Bone marrow (tissue), 2 donors: ENCODE measurements at places on chromosomes 4 and X.
A peak's percentile ranks its signal among the peaks of the same experiment; 100 is the strongest.

GRCh38 chrX:115650449-115650848 is 89.5 kb downstream of the PLS3 start:
- no peak for DNase-seq

- DNase-seq: peak; percentile 6
Observed at GRCh38 chr4:113760094-113760794, 1.3 kb downstream of the CAMK2D start.

DNA sequence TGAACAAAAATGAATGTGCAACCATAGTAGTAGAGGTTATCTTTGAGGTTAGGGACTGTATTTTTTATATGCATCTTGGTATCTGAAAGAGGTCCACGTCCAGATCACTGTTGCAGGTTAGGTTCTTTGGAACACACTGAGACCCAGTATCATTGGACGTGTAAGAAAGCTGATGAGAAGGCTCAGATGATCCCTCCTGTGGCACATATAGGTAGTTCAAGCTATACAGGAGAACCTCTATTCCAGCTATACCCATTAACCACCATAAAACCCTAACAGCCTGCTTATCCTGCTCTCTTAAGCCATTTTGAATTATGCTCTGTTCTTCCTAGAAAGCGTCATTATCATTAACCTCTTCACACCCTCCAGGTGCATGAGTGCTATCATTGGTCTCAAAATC is 930.7 kb upstream of the HS3ST1 start:
- no peak for DNase-seq

GRCh38 chr4:172740434-172740833 is 428.2 kb upstream of the GALNT7 start:
- no peak for DNase-seq

- DNase-seq: no peak
Observed at GRCh38 chr4:78079726-78080430, 22.8 kb downstream of the FRAS1 start.

DNA sequence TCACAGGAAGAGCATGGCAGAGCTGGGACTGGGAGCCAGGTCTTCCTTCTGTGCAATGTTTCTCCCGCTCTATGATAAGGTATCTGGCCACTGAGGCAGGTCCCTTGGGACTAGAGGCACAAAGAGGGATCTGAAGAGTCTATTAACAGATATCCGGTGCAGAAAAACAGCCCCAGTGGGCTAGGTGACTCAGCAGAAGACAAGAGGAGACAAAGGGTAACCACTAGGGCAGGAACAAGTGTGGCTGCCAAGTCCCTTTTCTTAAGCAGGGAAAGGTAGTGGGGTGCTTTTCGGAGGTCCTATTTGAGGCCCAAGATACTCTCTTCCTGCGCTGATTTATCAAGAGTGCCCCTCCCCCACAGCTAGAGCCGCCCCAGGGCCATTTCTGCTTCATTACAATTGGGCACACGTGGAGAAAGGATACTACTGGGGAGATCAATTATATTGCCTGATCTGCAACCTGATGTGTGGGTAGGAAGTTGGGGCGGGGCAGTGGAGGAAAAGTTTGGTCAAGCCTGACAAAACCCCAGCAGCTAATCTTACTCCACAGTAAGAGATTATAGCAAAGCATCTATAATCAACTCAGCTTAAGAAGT is at the start of gene DGAT2L6:
DGAT2L6 (plus strand) TSS at position 546 of the 596 bp plus-strand sequence. CDS start 100 bp downstream, outside the sequence.
- DNase-seq: no peak

- DNase-seq: no peak
Observed at GRCh38 chr4:182554736-182555135, 311.5 kb downstream of the TENM3 start.

- no peak for DNase-seq
Observed at GRCh38 chr4:158995040-158995439, 107.8 kb upstream of the RAPGEF2 start.

- DNase-seq: no peak
Observed at GRCh38 chrX:118569676-118570075, 74.1 kb downstream of the DOCK11 start.

- no peak for DNase-seq
Observed at GRCh38 chrX:120585702-120586101, 18.2 kb upstream of the MCTS1 start.

GRCh38 chrX:12994321-12994720 is 19.4 kb downstream of the TMSB4X start:
- no peak for DNase-seq

GRCh38 chrX:42385730-42386129 is 392.2 kb downstream of the PPP1R2C start:
- DNase-seq: no peak

DNA sequence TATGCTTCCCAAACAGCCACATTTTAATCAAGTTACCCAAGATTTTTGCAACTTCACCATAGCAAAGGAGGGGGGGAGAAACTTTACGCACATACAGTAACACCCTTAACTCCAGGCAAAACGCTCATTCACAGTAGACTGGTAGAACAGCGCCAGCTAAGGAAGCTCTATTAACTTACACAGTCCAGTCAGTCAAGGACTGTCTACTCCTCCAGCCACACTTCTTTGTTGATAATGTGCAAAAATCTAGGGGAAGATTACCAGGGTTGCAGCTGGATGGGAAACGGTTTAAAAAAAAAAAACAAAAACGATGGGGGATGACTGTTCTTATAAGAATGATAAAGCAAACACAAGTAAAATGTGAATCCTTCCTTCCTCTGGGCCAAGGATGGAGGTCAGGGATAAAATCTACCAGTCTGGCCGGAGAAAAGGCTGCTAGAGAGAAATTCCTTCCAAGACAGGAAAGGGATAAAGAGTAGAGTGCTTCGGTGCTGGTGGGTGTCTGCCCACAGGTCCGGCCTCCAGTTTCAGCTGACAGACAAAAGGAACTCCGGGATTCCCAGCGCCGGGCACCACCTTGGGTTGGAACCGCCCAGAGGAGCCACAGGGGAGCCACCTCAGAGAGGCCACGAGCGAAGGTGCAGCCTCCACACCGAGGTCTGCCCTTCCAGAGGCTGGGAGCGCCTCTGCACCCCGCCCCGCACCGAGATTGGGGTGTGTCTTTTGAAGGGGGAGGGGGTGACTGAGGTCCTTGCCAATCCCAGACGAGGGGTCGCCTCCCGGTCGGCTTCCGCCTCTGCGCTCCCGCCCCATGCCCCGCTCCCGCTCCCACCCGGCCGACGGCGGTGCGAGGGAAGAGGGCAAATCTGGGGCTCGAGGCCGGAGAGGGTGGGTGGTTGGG is 811 bp downstream of the ANKRD50 start:
- DNase-seq: peak; percentile 42

DNA sequence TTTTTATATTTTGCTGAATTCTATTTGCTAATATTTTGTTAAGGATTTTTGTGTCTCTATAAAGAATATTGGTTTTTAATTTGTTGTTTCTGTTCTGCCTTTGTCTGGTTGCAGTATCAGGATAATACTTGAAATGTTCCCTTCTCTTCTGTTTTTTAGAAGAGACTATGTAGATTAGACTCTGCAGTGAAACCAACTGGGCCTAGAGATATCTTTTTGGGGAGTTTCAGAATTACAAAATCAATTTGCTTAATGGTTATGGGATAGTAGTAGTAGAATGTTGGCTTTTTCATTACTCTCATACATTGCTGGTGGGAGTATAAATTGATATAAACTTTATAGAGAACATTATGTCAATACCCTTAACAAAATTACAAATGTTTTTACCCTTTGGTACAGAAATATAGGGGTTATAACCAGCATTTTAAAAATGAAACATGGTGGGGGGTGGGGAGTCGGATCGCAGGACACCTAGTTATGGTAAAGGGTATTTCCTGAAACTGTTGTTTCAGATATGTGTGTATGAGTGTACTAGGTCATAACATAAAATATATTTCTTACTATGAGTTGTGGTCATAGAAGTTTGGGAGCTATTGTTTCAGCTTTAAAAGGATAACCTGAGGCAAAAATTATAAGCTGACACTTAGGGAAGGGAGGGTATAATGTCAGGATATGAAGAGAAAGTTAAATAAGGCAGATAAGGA is 29.0 kb downstream of the CLOCK start:
- DNase-seq: no peak

- DNase-seq: no peak
Observed at GRCh38 chr4:72770708-72771107, 201.7 kb upstream of the ADAMTS3 start.

GRCh38 chr4:20403290-20403689 is 151.6 kb downstream of the SLIT2 start:
- no peak for DNase-seq

DNA sequence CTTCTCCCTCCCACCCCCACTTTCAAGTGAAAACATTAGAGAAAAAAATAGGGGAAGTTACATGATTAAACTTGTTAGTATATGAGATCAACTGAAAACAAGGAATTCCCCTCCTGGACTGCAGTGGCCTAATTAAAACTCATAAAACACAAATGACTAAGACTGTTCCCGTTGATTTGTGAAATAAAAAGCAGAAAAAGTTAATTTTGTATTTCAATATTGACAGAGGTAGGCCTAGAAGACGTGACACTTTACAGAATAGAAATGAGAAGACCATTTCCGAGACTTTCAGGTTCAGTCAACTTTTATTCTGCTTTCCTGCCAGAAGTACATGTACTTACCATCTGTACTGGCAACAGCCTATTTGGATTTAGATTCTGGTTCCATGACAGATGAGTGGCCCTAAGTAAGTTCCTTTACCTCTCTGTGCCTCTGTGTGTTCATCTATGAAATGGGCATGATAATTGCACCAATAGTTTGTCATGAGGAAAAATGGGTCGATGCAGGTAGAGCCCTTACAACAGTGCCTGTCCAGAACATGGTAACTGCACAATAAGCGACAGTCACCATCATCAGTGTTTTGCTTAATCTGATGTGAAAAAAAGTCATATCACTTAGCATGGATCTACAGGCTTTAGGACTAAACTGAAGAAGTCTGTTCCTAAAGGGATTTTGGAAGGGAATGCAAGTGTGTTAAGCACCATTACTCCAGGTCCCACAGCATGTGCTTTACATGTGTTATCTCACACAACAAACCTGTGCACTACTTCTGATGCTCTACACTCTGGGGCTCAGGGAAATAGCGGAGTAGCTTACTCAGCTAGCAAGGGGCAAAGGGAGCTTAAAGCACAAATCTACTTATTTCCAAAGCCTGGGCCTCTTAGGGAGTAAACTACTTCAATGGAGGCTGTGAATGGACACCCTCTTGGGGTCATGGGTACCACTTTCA is 562.3 kb upstream of the DIPK2B start:
- peak; percentile 58 for DNase-seq

DNA sequence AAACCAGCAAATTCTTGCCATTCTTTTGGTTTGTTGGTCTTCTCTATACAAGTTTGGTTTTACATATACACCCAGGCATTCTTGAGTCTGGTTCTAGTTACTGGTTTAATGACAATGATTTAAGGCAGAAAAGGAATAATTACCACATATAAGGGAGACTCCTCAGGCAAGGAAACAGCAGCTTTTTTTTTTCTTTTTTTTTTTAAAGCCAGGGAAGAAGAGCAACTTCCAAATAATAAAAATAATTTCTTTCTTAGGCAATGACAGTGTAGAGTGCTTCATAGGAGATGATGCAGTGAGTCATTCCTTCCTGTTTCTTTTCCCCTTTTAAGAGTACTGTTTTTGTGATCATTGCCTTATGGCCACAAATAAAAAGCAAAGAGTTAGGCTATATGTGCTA is 289.7 kb downstream of the DKK2 start:
- no peak for DNase-seq

- no peak for DNase-seq
Observed at GRCh38 chr4:174099712-174100111, 183.8 kb downstream of the FBXO8 start.

- DNase-seq: no peak
Observed at GRCh38 chr4:145870155-145871020, 68.2 kb downstream of the ZNF827 start.

DNA sequence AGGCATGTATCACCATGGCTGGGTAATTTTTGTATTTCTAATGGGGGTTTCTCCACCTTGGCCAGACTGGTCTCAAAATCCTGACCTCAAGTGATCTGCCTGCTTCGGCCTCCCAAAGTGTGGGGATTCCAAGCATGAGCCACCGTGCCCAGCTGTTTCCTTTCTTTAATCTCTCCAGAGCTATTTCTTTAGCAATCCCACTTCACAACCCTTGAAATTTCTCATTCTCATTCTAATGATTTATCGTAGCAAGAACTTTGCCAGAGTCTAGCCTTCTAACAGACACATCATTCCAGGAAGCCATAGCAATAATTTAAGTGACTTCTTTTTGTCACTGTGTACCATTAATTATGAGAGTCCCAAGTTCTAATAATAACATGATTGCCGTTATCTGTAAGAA is 68.6 kb downstream of the RXFP1 start:
- no peak for DNase-seq

DNA sequence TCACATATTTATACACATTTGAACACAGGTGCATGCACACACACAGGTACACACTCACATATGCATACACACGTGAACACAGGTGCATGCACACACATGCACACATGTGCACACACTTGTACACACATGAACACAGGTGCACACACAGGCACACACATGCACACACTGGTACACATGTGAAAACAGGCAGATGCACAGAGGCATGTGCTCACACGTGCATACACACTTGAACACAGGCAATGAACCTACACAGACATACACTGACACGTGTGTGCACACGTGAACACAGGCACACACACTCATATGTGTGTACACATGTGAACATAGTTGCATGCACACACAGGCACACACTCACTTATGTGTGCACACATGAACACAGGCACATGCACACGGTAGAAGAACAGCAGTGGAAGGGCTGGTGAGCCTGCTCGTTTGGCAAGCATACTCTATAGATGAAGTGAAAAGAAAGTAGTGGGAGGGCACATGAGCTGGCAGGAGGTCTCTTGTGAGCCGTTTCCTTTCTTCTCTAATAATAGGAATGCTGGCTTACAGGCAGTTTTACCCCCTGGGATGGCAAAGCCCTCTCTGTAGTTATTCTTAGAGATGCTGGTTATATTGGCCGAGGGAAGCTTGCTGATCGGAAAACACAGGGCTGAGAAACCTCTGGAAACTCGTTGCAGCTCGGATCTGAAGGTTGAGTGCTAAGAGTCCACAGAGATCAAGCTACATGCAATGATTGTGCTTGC is 279.6 kb upstream of the CLNK start:
- DNase-seq: no peak

DNA sequence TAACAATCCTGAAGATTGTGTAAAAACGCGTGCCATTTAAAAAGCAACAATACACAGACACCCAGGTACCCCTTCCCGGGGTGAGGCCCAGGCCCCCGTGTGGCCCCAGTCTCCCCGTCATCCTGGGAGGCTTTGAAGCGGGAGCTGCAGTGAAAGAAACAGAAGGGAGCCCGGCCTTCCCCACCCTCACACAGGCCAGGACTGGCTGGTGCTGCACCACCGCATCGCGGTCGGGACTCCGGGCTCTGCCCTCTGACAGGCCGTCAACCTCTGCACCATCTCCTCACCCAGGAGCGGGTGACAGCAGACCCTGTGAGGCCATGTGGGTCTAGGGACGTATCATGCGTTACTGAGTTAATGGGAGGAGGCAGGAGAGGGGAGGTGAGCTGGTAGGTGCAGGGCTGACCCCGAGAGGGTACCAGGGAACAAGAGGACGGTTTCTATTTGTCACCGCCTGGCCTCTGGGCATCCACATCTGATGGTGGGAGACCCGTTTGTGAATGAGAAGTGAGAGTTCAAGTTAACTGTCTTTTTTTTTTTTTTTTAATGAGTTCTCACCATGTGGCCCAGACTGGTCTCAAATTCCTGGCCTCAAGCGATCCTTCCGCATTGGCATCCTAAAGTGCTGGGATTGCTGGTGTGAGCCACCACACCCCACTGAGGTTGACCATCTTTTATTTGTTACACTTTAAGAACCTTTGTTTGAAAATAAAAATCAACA is 27.3 kb downstream of the PIGG start:
- DNase-seq: no peak
